ENCODE measurements at places on chromosomes 7 and 10.

DNA sequence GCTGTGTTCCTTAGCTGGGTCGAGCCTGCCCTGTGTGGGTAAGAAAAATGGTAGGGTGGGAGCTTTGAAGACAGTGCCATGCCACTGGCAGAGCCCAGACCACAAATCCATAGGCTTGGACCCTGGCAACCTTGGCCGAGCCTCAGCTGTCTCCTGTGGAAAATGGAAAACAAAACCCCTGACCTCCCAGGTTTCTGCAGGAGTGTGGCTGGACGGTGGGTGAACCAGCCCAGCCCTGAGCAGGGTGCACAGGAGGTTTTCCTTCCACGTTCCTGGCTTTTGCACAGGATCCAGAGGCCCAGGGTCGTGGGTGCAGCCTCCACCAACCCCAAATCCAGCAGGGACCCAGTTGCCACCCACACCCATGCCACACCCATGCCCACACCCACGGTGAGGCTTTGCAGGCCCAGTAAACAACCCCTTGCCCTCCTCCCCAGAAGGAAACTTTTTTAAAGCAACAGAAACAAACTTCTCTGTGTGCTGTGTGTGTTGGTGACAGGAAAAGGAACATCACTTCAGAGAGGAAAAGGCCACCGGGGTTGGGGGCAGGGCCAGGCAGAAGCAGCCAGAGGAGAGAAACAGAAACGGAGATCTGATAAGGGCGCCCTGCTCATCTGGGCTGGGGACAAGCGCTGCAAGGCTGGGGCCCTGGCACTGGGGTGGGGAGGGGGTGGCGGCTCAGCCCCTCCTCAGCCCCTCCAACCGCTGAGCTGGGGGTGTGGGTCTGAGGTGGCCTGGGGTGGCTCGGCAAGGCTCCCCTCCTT lies 20.7 kb upstream of the ZMIZ1 start:
- no peak for DNase-seq

- DNase-seq: no peak
Observed at GRCh38 chr10:131168238-131168875, 143.2 kb downstream of the TCERG1L start.

GRCh38 chr10:79106256-79107050 lies 37.7 kb downstream of the ZMIZ1 start:
- DNase-seq: no peak

- DNase-seq: no peak
Observed at GRCh38 chr10:31757386-31757791, 171.2 kb downstream of the ARHGAP12 start.

- no peak for DNase-seq
Observed at GRCh38 chr7:69732203-69732602, 133.9 kb downstream of the AUTS2 start.

GRCh38 chr10:65565246-65565645 lies 1360.6 kb upstream of the LRRTM3 start:
- no peak for DNase-seq

GRCh38 chr7:23467806-23468525 lies 2.3 kb downstream of the IGF2BP3 start:
- no peak for DNase-seq

GRCh38 chr7:20577441-20578071 lies 37.9 kb upstream of the ABCB5 start:
- DNase-seq: no peak

DNA sequence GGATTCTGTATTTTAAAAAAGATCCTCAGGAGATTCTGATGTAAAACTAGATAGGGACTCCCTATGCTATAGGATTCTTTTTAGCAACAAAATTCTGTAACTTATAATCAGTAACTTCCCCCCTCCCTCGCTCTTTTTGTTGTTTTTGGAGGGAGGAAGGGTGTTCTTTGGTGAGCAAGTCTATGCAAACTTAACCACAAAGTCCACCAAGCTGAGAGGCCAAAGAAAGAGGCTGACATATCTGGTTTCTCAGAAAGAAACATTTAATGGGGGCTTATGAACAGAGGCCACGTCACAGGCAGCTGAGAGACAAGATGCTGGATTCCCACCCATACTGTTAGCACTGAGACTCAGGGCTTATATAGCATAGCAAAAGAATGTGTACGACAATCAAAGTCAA lies 14.3 kb upstream of the ABCB5 start:
- DNase-seq: no peak

DNA sequence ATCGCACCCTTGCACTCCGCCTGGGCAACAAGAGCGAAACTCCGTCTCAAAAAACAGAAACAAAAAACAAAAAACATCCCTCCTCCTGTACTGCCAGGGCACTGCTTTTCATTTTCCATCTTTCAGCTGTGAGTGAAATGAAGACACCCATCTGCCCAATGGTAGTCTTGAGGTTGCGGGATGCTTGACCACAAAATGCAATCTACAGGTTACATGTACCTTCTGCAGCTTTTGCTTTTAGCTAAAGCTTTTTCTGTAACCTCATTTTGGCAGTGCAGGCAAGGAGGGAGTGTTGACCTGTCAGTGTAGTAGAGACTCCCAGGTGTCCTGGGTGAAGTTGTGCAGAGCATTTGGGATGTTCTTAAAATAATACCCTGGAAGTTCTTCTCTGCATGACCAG lies 476.5 kb downstream of the CALN1 start:
- DNase-seq: no peak

- DNase-seq: no peak
Observed at GRCh38 chr7:154332811-154333580, 280.8 kb downstream of the DPP6 start.

GRCh38 chr7:108094933-108095710 lies 35.0 kb downstream of the LAMB4 start:
- no peak for DNase-seq

GRCh38 chr7:54781134-54781920 lies 22.3 kb upstream of the SEC61G start:
- DNase-seq: no peak

DNA sequence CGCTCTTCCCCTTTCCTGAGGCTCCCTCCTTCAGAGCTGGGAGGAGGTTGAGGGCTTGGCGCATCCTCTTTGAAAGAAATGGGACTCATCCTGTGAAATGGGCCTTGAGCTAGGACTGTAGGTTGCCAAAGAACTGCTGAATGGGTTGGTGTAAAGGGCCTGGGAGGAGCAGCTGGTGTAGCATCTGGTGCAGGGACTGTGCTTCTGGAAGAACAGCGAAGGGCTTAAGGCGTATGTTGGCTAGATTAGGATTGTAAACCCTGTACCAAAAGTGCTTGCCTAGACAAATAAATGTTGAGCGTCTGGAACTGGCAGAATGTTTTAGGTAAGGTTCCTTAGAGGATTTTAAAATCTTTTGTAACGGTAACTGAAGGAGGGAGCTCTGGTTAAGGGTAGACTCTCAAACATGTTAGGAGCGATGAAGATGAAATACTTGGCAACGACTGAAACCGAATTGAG lies 563 bp downstream of the STAM start:
- DNase-seq: no peak

DNA sequence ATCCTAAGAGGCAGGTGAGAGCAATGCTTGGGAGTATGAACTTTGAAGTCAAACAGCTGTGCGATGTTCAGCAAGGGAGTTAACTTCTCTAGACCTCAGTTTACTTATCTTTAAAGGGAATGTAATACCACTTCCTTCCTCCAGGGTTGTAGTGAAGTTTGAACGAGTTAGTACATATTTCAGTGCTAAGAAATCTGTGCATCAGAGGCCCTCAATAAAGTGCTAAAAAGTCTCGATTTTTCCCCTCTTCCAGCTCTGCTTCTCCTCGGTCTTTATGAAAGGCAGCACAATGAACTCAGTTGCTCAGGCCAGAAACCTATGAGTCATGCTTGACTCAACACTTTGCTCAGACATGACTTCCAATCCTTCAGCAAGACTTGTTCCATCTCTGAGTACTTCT lies 418.9 kb downstream of the MDFIC start:
- no peak for DNase-seq

DNA sequence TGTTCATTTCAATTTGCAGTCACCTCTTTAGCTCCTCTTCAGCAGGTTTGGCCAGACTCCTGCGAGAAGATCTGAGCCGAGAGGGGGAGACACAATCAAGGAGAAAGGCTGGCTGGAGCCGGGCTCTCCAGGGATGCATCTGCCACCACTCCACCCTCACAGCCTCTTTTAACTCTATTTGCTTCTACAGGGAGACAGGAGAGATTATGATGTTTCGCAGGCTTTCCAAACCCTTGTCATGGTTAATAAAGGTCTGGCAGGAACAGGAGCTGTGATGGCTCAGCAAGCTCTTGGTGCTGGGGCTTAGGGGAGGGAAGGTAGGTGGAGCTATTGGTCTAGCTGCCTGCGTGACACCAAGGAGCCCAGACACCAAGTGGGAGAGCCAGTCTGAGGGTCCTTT lies 448.1 kb upstream of the PODXL start:
- DNase-seq: peak; percentile 87

- no peak for DNase-seq
Observed at GRCh38 chr7:21782996-21783395, 162.7 kb downstream of the CDCA7L start.

GRCh38 chr7:135283959-135284638 lies 50.5 kb downstream of the STRA8 start:
- no peak for DNase-seq

DNA sequence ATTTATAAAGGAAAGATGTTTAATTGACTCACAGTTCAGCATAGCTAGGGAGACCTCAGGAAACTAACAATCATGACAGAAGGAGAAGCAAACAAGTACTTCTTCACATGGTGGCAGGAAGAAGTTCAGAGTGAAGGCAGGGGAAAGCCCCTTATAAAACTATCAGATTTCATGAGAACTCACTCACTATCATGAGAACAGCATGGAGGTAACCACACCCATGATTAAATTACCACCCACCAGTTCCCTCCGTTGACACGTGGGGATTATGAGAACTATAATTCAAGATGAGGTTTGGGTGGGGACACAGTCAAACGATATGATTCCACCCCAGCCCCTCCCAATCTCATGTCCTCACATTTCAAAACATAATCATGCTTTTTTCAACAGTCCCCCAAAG lies 124.2 kb upstream of the PCGF5 start:
- DNase-seq: no peak

- no peak for DNase-seq
Observed at GRCh38 chr7:6453734-6454133, 6.0 kb upstream of the DAGLB start.

- DNase-seq: no peak
Observed at GRCh38 chr10:73768881-73769280, 13.0 kb upstream of the CHCHD1 start.

- DNase-seq: no peak
Observed at GRCh38 chr7:143237366-143237765, 15.5 kb downstream of the TAS2R40 start.

DNA sequence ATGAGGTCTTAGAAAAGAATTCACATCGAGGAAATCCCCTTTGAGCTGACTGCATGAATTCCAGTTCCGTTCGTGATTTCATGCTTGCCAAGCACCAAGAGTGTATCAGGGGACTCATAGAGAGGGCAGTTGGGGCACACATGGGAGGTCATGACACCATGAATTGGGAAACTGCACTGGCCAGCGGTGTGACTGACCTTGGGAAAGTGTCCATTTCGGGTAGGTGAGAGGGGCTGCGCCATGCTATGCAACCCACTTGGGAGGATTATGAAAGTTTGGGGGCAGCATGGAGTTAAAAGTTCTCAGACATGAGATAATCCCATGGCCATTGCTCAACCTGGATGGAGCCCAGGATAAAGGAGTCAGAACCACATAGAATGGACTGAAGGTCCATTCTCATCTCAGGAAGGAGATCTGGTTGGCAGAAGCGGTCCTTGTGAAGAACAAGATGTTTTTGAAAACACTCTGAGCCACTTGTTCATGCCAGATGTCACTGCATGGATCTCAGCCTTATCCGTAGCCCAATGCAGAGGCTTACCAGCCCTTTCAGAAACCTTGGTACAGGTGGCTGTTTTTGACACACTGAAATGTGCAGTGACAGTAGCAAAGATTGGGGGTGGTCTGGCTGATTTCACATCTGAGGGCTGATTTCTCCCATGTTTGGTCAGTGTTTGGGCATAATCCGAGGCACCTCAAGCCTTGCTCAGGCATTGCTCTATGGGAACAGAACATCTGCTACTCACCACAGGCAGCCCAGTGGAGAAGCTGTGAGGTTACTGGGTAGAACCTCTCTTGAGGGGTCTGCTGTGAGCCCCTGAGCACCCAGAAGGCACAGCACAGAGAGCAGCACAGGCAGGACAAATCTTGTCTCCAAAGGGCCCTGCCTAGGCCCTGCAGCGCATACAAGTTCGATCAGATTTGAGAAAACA lies 252.3 kb downstream of the CXCL12 start:
- no peak for DNase-seq

- no peak for DNase-seq
Observed at GRCh38 chr10:44895280-44895679, 15.9 kb upstream of the TMEM72 start.

GRCh38 chr7:32206987-32207386 lies 136.8 kb upstream of the PDE1C start:
- peak; percentile 36 for DNase-seq

- no peak for DNase-seq
Observed at GRCh38 chr10:117743509-117743908, 201.0 kb downstream of the EMX2 start.

GRCh38 chr7:68246189-68246633 lies 1249.6 kb downstream of the TYW1 start:
- peak; percentile 43 for DNase-seq

DNA sequence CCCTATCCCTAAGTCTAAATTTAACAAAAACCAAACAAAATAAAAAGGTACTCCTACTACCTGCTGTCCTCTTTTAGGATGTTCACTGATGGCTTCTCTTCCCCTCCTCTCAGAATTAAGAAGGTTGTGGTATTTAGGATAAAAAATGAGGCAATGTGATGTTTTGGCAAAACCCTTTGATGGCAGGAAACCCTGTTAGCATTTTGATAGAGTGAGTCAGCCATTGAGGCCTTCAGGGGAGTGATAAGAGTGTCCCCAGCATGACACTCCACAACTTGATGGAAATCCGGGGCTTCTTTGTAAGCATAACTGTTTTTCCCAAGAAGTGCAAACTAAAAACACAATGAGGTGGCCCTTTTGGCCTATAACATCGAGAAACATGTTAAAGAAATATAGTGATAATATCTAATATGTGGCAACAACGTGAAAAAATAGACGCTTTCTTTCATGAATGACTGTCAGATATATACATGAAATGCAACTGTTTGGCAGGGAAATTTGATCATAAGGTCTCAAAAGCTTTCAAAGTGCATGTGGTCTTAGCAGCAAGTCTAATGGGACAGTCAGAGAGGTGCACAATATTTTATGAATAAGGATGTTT lies 55.0 kb downstream of the PRTFDC1 start:
- DNase-seq: no peak

DNA sequence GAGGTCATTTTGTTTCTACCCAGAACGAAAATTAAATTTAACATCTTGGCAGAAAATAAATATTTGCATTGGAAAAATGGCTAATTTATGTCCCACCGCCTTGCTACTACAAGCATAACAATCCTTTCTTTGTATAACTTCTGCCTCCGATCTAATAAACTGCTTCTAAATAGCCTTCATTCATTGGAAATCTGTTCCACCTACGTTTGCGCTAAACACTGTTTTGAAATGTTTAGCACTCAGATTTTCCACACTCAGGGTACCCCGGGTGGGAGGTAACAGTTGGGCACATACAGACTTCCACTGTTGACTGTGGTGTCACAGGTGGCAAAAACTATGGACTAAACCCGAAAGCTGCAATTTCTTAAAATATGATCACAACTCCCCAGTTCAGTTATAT lies 96.4 kb downstream of the FGFR2 start:
- no peak for DNase-seq

GRCh38 chr7:24866004-24866615 lies 108.8 kb upstream of the GSDME start:
- DNase-seq: no peak
